ENCODE measurements at places on chromosomes 12 and 14.

- no peak for DNase-seq
Measured at GRCh38 chr12:121282072-121282742, 14.3 kb downstream of the CAMKK2 start.

DNA sequence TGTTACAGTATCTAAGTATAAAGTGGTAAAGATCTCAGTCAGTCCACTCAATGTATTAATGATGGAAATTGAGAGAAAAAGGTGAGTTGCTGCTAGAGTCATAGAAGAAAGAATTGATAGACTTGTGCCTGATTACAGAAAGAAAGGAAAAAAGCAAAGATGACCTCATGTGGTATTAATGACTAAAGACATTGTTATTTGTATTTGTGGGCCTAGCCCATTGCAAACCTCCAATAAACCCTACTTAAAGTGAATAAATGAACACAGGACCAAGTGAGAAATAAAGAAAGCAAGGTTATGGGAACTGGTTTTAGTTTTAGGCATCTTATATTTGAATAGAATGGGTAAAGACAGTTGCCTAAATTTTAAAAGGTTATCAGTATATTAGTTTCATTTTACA lies 105.5 kb downstream of the SYT1 start:
- no peak for DNase-seq

DNA sequence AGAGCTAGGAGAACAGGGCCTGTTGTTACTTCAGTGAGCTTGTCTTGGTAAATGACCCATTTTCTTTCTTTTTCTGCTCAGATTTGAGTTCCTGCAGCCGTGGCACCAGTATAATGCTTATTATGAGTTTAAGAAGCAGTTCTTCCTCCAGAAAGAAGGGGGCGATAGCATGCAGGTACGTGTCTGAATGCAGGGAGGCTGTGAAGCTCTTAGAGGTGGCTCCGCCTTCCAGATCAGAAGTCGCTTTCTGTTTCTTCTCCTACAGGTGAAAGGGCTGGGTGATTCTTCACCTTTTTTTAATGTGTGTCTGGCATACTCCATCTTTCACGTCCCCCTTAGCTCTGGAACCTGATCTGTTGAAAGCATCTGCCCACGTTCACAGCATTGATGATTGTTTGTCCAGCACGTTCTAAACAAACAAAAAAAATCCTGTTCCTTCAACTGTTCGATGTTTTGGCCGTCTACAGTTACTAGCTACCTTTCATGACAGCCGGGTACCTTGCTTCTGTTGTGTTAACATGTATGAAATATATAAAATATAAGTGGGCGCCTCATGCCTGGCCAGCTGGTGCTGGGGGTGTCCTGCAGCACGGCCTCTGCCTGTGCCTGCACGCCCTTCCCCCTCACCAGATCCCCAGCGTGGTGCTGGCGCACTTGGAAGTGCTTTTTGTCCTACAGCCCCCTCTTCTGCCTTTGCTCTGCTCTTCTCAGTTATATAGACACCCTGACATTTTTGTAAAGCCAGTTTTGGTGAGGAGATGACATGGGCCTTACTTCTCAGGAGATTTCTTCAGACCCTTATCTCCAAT lies 44.6 kb downstream of the SFSWAP start:
- DNase-seq: no peak

- no peak for DNase-seq
Measured at GRCh38 chr14:24307156-24307574, 612 bp downstream of the CIDEB start.

GRCh38 chr14:88369496-88369895 lies 16.0 kb upstream of the SPATA7 start:
- no peak for DNase-seq

GRCh38 chr12:88866881-88867280 lies 286.6 kb upstream of the KITLG start:
- DNase-seq: no peak

DNA sequence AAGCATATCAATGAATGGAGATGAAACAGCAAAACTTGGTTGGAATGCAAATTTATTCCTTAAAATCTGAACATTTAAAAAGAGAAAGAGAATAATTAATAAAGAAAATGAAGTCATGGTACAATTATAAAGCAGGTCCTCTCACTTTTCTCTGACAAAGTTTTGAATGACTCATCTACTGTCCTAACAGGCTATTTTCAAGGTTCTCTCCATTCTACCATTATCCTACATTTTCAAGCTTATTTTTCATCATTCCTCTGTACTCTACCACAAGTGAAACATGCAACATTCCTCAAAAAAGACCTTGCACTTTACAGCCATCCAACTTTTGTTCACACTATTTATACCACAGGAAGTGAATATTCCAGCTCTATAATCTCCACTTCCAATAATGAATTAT lies 36.9 kb upstream of the AP4S1 start:
- DNase-seq: no peak

DNA sequence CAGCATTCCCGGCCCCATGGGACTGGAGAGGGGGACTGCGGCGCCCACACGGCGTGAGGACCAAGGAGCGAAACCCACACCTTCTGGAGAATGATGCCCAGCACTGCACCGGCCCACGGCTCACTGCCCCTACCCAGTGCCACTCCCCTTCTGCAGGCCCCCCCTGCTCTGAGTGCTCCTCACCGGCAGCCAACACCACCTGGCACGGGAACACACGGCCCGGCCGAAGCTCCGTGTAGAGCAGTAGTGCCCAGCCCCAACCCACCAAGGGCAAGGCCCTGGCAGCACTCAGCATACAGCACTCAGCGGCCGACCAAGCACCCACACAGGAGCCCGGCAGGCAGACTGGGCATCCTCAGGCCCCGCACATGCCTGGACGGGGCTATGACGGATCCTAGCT lies 13.4 kb downstream of the BTBD6 start:
- no peak for DNase-seq

DNA sequence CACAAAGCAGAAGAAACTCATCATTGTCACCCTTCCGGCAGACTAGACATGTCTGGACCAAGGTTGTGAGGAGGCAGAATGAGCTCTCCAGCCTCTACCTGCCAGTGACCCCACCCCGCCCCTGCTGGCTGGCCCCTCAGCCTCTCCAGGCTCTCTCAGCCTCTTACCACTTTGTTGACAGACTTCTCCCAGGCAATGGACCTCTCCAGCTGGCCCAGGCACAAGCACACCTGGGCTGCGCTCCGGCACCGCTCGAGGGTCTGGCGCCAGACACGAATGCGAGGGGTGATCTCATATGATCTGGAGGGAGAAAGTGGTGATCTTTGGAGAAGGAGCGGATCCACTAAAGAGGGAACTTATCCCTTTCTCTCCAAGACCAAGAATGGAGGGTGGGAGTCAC lies 30.3 kb downstream of the BAZ2A start:
- no peak for DNase-seq

GRCh38 chr12:9725213-9725870 lies 7.6 kb downstream of the CLECL1 start:
- DNase-seq: no peak

GRCh38 chr14:39318574-39318973 lies 84.9 kb downstream of the MIA2 start:
- no peak for DNase-seq

GRCh38 chr12:76030341-76031080 lies 1.1 kb downstream of the PHLDA1 start:
- peak; percentile 52 for DNase-seq

GRCh38 chr14:61280526-61281185 lies 482 bp downstream of the TMEM30B start:
- no peak for DNase-seq

- DNase-seq: no peak
Measured at GRCh38 chr14:97581016-97581415, 783.8 kb downstream of the VRK1 start.

GRCh38 chr14:74459289-74459946 lies 33.4 kb upstream of the SYNDIG1L start:
- DNase-seq: no peak

DNA sequence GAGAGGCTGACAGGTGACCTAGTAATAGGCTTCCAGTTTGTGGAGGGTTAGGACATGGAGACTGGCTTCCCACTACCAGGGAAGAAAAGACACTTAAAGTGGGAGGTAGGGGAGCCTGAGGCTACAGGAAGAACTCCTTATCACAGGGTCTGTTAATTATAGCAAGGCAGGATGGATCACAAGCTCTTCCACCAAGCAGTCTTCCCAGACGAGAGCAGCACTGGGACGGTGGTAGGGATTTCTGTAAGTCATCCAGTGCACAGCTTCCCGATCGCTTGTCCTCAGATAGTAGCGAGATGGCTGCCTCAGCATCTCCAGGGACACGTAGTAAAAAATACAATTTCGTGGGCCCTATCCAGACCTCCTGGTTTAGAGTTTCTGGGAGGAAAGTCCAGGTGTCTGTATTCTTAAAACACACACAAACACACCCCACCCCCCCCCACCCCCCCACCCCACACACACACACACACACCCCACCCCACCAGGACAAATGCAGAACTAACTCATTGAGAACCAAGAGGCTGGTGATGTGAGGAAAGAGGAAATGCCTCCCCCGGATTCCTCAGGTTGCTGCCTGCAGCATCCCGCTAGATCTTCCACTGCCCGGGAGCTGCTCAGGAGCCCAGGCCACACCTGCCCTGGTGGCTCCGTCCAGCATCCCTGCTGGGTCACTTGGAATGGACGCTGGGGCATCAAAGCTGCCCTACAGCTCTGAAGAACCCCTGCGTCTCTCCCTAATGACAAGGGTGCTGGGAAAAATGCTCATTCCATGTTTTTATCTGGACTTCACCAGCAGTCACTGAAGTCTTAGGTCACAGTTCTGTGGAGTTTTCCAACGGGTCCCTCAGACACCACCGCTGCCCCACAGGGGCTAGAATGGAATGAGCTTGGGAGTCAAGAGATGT lies 307.2 kb downstream of the CACNA1C start:
- DNase-seq: no peak

DNA sequence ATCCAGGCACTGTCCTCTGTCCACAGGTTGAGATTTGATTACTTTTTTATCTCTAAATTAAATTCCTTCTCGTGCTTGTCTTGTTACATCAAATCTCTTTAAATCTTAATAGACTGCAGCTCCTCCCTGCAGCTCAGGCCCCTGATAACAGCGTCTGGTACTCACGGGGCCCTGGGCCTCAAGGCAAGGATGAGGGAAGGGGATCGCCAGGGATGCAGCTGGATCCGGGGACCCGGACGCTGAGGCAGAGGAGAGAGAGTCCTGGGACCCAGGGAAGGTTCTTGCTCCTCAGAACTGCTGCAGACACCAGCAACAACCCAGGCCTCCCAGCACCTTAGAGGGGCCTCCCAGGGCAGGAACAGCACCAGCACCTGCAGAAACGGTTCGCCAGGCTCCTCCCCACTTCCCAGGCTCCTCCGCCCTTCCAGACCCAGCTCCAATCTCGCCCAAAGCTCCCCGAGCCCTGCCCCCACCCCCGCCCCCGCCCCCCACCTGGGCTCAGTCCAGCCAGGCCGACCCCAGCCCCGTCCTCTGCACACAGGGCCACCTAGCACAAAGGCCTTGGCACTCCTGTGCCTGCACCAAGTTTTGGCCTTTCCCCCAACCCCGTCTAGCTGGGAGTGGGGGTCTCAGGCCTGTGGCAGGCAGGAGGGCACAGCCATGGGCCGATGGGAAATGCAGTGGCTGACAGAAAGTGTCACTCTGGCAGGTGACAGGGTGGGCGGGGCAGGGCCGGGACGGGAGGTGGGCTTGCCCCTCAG lies 60.3 kb upstream of the GALNT9 start:
- no peak for DNase-seq

GRCh38 chr12:18387706-18388105 lies 126.4 kb downstream of the PIK3C2G start:
- DNase-seq: no peak

DNA sequence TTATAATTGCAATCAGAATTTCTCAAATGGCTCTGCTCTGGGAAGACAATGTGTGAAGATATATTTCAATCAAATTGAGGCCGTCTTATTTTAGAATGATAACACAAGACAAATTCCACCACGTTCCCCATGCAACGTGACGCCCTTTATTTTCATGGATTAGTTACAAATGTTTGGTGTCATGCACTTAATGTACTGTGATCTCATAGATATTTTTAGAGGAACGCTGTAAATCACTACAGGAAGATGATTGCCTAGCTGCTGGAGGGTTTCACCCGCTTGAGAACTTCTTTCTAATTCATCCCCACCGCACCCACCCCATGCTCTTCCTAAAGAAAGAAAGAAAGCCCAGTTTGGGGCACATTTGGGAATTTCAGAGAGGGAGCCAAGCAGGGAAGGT lies 117.2 kb downstream of the PLXNC1 start:
- no peak for DNase-seq

DNA sequence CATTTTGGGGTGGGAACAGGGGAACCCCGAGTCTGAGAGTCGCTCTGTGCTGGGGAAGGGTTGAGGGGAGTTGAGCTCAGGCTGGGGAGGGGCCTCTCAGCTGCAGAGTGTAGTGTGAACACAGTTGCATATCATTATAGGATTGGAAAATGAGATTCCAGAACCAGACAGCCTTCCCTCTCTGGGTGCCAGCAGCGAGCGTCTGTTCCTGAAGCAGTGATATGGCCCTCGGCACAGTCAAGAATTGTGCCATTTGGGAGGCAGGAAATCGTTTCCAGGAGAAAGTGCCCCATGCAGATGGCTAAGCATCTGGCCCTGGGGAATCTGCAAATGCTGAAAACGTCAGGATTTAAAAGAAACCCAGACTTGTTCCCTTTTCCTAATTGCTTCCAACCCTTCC lies 70.4 kb upstream of the SFSWAP start:
- DNase-seq: no peak

DNA sequence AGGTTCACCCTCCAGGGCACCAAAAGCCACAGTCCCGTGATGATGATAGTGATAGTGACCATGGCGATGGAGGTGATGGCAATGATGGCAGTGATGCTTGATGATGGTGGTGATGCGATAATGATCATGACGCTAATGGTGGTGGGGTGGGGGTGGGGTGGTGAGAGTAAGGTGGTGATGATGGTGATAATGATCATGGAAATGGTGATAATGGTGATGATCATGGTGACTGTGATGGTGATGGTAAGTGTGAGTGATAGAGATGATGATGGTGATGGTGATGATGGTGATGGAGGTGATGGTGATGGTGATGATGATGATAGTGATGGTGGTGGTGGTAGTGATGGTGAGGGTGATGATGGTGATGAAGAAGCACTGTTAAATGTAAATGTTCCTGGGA lies 96.9 kb downstream of the SYNE3 start:
- no peak for DNase-seq

DNA sequence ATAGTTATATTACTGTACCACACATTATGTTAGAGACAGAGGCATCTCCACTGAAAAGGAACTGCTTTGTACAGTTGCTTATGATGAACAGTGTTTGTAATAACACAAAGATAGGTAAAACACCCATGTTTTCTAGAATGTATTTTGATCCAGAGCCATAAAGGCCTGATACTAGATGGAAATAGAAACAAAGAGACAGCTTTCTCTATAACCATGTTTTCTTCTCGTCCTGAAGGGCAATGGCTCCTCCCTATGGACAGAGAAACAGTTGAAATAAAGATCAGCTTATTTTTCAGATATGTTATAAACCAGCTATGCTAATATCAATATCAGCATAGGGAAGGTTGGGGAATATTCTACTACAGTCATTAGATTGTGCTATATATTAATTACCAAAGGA lies 109.2 kb downstream of the ATXN7L3B start:
- peak; percentile 68 for DNase-seq
